LoVo (cell line): ENCODE measurements at places on chromosomes 4 and X.

GRCh38 chr4:139734875-139735380, 69.3 kb downstream of the MGST2 start:
- DNase-seq, result no peak

DNA sequence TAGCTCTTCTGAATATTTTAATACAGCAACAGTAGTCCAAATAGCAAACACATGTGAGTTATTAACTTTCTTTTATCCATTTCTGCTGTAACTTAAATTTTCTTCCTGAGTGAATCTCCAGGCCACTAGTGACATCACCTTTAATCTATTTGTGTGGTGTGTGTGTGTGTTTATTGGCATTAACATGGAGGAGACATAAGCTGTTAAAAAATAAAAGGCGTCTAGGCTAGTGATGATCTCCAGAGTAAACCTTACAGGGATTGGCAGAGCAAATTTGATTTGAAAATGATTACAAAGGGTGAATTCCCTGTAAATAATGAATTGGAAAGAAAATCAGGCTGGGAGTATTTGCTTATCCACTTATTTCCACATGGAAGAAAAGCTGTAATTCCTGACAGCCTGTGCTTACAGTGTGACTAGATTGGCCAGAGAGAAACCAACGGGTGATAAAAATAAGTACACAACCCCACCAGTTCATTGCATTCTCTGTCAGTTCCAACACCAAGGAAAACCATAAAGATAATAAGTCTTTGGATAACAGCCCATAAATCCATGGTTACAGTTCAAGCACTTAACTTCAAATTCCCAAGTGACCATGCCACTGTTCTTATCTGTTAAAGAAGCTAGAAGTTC, 186.1 kb downstream of the ENOX2 start:
- DNase-seq, result no peak

- DNase-seq, result no peak
These were observed 27.0 kb upstream of the LNX1 start for GRCh38 chr4:53618321-53618720.

GRCh38 chr4:101708293-101709039, 82.1 kb upstream of the BANK1 start:
- no peak for DNase-seq

DNA sequence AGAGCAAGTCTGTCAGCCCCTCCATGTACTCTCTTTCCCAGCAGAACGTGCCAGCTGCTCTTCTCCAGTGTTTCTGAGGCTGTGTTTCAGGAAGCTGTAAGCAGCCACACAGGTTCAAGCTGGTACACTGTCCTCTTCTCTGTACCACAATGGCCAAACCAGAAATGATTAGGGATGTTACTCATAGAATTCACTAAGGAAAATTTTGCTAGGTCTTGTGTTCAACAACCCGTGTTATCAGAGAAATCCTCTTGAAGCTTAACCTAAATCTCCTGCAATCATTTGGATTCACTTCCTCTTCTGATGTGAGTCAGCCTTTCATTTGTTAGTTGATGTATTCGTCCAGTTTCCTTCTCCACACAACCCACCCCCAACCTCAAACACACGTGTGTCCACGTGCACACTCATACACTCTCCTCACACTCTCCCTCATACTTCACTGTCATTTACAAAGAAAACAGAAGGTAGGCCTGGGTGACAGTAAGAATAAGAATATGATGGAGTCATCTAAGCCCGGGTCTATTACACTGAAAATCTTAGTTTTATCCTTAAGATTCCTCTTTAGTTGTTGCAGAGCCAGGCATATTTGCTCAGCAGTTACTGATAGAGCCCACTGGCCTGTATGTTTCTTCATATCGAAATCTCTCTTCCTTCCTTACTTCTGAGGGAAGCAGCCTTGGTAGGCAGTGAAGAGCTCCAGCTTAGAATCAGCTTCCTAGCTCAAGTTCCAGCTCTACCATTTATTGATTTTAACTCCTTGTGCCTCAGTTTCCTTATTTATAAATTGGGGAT, 63.4 kb downstream of the DCUN1D4 start:
- DNase-seq, result no peak

DNA sequence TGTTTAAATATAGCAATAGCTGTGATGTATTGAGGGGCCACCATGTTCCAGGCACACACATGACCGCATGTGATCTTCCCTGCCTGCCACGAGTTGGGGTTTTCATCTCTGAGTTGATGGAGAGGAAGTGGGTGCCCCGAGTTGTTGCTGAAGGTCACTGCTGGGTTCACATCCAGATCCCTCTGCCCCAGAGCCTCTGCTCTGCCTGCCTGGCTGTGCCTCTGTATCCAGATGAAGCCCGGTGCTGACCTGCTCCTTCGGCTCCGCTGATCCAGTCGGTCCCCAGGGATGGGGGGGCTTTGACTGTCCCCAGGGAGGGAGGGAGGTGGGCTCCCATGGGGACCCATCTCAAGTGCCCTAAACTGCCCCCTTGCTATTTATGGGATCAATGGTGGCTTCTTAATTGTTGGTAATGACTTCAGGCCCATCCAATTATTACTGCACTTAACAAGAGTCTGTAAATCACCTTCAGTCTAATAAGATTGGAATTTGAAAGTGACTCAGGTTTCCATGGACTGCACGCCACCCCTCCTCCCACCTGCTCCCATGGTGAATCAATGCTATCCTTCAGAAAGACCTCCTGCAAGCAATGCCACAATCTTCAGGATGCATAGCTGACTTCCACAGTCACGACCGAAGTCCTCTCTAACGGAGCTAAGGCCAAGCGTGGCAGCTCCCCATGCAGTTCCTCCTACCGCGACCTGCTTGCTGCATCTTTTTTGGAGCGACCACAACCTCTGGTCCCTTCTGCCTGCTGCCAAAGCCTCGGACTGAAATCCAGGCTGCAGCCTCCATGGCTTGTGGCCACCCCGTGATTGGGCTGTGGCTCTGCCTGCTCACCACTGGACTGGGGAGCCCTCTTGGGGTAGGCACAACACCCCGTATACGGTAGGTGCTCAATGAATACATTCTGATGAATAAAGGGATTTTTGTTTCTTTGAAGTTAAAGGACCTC, 73.1 kb downstream of the CPZ start:
- DNase-seq, result no peak

DNA sequence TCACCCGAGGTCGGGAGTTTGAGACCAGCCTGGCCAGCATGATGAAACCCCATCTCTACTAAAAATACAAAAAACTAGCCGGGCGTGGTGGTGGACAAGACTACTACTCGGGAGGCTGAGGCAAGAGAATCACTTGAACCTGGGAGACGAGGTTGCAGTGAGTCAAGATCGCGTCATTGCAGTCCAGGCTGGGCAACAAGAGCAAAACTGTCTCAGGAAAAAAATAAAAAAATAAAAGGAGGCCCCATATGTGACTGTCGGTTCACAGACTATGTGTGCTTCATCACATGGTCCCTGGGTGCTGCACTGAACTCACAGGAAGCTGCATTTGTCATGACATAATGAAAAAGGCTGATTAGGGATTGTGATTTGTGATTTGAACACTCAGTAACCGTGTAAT, 6.4 kb downstream of the TRIML1 start:
- no peak for DNase-seq

DNA sequence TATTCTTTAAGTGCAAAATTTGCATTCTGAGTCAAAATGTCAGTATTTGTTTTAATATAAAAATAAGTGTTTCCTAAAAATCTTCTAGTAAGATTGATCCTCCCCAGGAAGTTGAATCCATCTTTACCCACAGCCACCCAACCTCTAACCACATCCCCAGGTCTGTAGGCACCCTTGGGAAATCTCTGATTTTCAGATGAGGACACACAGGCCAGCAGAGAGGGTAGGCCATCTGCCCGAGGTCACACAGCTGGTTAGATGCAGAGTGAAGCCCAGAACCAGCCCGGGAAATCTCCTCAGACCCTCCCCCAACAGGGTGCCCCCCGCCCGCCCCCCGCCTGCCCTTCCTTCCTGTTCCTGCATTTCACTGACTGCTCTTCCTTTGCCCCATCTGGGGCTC, 277.5 kb downstream of the FBXW7 start:
- DNase-seq, result no peak

- DNase-seq, result no peak
These were observed 1.1 kb downstream of the CFAP99 start for GRCh38 chr4:2419814-2420213.

GRCh38 chrX:31420302-31420701, 348.5 kb upstream of the FTHL17 start:
- DNase-seq, result no peak

DNA sequence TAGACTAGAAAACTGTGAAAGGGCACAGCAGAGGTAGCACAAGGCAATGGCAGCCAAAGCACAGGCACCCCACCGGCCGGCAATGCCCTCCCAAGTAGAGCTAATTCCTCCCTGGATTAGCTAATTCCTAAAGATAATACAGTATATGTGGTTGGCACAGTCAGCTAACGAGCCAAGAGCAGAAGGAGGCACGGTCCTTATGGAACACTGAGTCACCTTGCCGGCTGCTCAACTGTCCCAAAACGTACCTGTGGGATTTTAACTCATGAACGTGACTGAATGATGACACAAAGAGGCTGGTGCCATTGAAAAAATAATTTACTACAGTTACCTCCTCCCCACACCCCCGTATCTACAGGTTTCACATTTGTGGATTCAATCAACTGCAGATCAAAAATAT, 9.1 kb upstream of the FGFBP1 start:
- DNase-seq, result no peak
